ENCODE measurements at places on chromosomes 6 and 20. TPM values are rescaled to one million over a fixed set of nuclear protein-coding genes. Genes with fewer than 3 reads are reported as not detected.

DNA sequence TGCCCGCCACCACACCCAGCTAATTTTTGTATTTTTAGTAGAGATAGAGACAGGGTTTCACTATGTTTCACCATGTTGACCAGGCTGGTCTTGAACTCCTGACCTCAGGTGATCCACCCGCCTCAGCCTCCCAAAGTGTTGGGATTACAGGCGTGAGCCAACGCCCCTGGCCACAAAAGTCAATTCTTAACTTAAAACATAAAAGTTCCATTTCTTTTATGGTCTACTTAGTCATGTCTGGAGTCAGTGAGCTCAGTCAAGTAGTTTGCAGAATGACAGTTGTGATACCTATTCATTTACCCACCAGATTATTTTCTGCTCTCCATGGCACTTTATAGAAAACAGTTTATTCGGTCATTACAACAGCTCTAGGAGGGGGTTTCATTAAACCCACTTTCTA, 103.1 kb upstream of the ESR1 start:
- DNase-seq: no peak

GRCh38 chr6:132464538-132465256, 48.2 kb downstream of the STX7 start:
- peak; percentile 37 for DNase-seq

DNA sequence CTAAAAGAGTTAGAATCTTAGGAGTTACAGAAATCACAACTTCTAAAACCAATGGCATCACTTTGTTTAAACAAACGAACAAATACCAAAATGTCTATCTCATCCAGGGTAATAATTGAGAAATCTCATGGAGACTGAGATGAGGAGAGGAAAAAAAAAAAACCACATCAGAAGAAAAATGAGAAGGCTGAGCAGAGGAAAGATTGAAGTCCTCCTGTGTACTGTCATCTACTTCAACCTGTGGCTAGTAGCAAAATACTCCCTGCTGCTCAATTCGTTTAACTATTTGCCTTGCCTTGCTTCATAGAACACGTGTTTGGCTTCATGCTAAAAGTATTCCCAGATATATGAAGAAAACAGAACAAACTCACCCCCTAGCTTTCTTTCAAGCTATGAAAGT, 143.7 kb downstream of the PDE10A start:
- no peak for DNase-seq

DNA sequence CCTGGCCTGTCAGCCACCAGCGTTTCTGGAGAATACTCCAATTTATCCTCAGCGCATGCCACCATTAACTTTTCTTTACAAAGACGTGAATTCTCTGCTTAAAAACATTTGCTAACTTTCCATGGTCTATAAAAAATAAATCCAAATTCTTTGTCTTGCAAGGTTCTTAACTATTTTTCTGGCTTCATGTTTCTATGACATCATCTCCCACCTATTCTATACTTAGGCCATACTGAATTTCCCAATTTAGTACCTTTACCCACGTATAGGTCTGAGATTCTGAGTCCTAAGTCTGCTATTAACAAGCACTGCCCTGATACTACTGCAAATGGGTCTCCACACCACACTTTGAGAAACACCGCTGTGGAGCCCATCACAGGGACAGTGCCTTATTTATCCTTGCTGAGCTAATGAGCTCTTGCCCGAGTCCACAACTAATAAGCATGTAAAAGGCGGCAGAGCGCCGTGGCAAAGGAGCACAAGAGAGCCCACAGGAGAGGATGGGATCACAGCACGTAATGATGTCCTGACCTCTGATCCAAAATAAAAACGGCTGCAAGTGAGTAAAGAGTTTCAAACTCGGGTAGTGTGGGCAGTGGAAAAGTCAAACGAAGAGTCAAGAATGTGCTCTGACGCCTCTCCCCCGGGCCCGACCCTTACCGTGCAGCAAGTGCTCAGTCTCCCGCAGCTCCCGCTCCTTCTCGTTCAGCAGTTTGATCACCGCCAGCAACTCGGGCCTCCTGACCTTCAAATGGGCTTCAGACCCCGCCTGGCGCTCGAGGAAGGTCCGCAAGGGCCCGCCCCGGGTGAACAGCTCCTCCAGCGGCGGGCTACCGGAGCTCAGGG, 519 bp downstream of the MTRF1L start:
- DNase-seq: no peak

DNA sequence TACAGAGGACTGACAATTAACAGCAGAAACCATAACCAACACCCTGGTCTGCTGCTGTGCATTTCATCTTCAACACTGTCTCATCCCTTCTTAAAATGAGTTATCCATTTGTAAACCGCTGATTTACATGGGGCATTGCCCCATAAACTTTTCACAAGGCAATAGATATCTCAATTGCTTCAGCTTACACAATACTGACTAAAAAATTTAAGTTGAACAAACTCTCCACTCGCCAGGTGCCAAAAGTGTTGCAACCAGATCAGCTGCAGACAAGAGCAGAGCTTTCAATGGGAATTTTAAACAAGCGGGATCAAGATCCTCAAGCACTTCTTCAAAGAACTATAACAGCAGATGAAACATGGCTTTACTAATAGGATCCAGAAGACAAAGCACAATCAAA, 183.0 kb downstream of the TASP1 start:
- no peak for DNase-seq

DNA sequence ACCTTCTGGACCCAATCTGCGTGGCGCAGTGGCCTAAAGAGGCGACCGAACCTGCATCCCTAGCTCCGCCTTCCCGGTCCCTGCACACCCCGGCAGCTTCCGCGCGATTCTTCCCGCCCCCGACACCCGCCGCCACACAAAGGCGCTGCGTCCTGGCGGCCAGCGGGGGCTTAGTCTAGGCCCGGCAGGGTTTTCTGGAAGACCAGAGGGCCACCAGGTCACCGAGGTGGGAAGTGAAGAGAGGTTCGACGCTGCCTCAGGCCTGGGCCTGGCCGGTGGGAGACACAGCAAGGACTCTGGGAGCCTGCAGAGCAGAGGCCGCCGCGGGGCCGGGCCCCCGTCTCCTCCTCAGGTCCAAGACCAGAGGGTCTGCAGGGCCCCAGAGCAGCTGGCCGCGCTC, 154.9 kb downstream of the OR2B2 start:
- DNase-seq: no peak

DNA sequence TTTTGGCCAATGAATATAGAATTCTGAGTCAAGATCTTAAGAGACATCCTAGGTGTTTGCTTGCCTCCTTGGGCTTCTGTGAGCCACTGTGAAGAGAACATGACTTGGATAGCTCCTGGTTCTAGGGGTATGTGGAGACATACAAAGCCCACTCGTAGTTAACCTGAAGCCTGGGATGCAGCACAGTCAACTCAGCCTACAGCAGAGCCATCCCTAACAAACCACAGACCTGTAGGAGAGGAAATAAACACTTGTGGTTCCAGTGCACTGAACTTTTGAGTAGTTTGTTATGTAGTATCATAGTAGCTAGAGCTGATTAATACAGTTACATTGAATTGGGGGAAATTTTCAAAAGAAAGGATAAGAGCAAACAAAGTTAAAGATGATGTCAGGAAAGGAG, 474.4 kb upstream of the HSF2 start:
- DNase-seq: no peak

DNA sequence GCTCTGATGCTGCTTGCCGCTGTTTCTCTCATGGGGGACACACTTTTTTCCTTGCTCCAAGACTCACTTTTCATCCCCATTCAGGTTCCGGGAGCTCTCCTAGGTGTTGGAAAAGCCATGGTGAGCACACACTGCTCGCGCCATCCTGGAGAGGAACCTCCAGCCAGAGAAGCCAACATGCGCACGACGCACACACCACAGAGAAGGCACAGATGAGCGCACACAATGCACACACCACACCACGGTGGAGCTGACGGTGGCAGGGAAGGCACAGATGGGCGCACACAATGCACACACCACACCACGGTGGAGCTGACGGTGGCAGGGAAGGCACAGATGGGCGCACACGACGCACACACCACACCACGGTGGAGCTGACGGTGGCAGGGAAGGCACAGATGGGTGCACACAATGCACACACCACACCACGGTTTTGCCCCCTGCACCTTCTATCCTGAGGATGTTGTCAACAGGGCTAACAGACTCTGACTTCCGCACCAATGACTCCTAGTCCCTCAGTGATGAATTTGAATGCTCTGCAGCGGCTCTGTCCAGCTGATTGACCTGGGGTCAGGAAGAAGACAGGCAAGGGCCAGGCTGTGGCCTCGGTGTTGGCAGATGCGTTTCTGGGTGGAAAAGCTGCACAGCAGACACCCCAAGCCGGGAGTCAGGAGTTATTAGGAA, 154.7 kb downstream of the ERMARD start:
- no peak for DNase-seq

GRCh38 chr6:12935637-12936036, 219.1 kb downstream of the PHACTR1 start:
- DNase-seq: no peak

DNA sequence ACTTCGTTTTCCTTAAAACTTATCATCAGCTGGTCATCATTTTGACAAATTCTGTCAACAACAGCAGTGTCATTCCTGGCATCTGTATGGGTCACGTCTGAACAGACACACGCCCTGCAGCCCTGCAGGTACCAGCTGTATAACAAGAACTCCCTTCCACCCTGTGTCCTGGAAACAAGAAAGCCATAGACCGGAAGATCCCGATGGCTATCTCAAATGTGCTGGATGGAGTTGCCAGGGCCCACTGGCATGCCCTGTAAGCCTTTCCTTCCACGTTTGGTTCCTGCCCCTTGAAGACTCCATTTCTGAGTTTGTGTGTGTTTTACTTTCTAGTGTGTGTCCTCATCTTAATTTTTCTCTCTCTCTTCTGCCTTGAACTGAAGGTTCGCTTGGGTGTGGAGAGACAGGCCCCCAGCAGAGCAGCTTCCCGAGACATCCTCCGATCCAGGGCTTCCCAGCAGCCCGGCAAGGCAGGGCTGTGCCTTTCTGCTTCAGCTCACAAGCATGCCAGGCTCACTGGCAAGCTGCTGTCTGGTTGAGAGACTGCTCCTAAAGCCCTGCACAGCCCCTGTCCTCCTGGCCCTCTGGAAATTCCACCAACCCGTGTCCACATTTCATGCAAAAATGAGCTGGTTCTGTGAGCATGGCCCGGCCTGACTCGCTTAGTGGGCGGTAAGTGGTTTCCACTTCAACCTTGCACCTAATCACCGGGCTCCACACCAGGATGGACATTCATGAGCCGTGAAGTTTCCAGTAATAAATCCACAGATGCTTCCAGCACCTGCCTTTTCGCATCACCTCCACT, 8.7 kb downstream of the GFRA4 start:
- DNase-seq: no peak

UNC5CL gene
- 0.58 TPM for total RNA-seq

FAM184A gene
- total RNA-seq: 4.4 TPM

OR12D3 gene
- not detected for total RNA-seq

MATN4 gene
- not detected for total RNA-seq

RAB44 gene
- not detected for total RNA-seq

DNAH8 gene
- total RNA-seq: 0.06 TPM
